ENCODE measurements at places on chromosomes 16 and 17. TPM values are rescaled to one million over a fixed set of nuclear protein-coding genes. Genes with fewer than 3 reads are reported as not detected.

Gene NPIPB6
- 3.3 TPM for total RNA-seq

Gene MT1E
- not detected for total RNA-seq

Gene PRSS22
- 2.3 TPM for total RNA-seq

Gene C16orf46
- 0.78 TPM for total RNA-seq

Gene PRAC1
- not detected for total RNA-seq

Gene STH
- not detected for total RNA-seq

Gene CPHXL2
- not detected for total RNA-seq

Gene TBC1D3K
- not detected for total RNA-seq

Gene SLC38A8
- total RNA-seq, result not detected

Gene CTRB2
- not detected for total RNA-seq

Gene UNK
- 28.7 TPM for total RNA-seq

Gene CX3CL1
- total RNA-seq, result 0.15 TPM

Gene VAT1L
- total RNA-seq, result 0.01 TPM

Gene EVI2A
- not detected for total RNA-seq
